Large intestine (tissue), 12 donors: ENCODE measurements at places on chromosomes 3 and 15.

DNA sequence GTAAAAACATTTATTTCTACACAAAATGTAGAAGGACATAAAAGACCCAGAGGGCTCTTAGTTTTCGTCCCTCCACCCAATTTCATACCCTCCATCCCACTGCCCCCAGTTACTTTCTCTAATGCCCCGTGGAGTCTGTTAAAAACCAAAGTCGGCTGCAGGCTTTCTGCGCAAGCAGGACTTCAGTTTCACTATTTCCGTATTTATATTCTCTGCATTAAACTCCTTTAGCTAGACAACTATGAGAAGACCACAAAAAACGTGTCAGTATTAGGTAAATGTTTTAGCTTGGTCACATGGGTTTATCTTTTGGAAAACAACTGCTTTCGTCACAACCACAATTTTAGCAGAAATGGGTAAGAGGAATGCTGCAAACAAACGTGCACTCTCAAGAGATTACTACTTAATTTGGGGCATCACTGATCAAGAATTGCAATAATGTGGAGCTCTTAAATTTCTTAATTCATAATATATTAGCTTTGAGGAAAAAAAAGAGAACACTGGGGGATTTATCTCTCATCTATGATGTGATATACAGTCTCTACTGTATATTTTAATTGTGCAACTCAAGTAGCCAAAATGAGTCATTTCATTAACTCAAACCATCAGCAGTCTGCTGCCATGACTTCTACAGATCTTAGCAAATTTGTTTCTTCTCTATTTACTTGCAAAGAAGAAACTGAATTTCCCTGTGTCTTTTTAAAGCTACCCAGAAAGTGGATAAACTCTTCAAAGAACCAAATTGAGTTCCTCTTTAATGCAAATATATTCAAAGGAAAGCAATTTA is 740 bp upstream of the NSMCE3 start:
- DNase-seq: no peak

DNA sequence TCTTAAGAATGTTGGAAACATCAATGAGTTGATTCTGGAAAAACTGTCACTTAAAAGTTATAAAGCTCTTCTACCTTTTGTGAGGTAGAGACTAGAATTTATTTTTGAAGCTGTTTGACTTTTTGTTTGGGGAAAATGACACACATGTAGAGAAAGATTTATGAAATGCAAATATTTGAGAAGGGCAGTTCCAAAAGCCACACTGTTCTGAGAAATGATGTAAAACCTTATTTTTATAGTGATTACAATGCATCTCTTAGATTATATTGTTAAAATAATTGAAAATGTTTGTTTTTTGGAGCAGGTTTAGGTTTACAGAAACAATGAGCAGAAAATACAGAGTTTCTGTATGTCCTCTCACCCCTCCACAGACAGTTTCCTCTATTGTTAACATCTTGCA is 116.1 kb upstream of the CMC1 start:
- no peak for DNase-seq

DNA sequence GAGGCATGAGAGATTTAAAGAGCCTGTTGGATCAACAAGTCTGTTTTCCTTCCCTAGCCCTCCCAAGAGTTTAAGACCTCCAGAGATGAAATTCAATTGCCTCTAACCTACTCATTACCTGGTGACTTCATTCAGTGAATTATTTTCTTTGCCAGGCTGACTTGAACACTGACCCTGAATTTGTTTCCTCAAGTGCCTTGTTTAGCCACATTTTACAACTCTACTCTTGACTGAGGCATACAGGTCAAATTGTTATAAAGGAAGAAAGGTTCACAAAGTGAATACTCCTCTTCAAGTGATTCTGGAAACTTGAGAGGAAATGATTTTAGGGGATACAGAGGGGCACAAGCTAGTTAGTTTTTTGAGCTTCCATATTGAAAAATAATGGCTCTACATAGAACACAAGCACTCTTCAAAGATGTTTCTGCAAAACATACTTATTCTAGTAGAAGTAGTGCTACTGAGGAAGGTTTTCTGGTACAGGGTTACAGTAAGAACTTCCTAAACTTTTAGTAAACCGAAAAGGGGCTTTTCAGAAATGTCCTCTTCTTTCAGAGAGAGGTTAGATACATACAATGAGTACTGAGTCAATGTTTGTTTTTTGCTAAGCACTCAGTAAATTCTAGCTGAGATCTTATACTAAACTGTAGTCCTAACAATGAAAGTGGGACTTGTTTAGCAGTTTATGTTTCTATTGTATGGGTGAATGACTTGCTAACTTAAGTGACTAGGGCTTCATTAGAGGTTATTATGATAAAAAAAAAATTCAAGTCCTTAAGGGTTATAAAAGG is 137.4 kb upstream of the SATB1 start:
- DNase-seq: no peak

DNA sequence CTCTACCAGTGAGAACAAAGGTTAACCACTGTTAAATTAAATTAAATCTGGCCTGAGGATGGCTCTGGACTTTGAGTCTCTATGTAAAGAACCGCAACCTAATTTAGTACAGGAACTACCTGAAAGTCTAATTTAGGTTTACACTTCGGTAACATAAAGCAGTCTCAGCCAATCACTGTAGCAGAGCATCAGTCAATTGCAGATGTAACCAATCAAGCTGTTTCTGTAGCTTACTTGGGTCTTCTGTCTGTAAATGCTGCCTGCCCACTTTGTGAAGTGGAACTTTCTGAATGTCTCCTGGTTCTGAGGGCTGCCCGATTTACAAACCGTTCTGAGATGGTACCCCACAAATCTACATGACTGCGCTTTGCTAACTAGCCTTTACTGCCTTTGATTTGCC is 39.1 kb upstream of the RASGRP1 start:
- no peak for DNase-seq

GRCh38 chr3:195698647-195699387 is 22.0 kb upstream of the MUC20 start:
- DNase-seq: peak; percentile 40

DNA sequence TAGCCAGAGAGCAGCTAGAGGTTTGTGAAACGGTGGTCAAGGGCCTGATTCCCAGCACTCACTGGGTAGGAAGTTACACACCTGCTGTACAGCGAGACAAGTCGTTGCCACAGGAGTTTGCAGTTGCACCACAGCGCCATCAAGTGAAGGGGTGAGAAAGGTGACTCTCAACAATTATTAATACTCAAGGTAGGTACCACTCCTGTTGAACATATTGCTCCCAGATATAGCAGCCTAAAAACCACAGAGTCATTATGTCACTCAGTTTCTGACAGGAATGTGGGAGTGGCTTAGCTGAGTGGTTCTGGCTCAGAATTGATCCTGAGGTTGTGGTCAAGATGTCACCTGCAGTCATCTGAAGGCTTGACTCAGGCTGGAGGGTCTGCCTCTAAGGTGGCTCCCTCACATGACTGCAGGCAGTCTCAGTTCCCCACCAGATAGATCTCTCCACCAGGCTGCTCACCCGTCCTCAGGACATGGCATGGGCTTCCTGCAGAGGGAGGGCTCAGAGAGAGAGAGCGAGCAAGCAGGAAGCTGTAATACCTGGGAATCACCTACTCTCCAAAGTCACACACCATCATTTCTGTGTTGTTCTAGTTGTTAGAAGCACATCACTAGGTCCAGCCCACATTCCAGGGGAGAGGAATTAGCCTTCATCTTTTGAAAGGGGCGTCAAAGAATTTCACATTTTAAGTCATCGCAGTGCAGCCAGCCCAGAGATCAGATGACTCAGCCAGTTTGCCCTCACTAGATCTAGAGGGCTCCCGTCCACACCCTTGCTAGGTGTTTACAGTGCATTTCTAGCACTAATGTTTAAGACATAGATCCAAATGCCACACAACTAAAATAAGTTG is 17.0 kb upstream of the ANO10 start:
- no peak for DNase-seq

- DNase-seq: no peak
These were observed 185.6 kb upstream of the MBNL1 start for GRCh38 chr3:152083135-152083534.

DNA sequence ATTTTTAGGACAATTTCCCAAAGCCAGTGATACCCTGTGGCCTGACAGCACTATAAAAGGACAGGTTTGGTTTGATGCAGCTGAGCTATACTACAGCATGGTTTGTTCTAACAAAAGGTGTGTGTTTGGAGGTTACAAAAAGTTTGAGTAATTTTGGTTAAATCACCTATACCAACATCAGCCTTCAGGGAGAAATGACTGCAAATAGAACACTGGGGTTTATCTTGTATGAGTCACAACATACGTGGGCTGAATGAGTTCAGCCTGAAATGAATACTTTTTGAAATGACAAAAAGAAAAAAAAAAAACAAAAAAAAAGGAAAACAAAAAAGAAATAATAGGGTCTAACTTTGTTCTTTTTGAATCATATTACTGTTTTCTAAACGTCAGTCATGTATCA is 345.7 kb downstream of the CNTN3 start:
- no peak for DNase-seq

GRCh38 chr15:50182219-50183013 is 420 bp downstream of the SLC27A2 start:
- peak; percentile 83 for DNase-seq

DNA sequence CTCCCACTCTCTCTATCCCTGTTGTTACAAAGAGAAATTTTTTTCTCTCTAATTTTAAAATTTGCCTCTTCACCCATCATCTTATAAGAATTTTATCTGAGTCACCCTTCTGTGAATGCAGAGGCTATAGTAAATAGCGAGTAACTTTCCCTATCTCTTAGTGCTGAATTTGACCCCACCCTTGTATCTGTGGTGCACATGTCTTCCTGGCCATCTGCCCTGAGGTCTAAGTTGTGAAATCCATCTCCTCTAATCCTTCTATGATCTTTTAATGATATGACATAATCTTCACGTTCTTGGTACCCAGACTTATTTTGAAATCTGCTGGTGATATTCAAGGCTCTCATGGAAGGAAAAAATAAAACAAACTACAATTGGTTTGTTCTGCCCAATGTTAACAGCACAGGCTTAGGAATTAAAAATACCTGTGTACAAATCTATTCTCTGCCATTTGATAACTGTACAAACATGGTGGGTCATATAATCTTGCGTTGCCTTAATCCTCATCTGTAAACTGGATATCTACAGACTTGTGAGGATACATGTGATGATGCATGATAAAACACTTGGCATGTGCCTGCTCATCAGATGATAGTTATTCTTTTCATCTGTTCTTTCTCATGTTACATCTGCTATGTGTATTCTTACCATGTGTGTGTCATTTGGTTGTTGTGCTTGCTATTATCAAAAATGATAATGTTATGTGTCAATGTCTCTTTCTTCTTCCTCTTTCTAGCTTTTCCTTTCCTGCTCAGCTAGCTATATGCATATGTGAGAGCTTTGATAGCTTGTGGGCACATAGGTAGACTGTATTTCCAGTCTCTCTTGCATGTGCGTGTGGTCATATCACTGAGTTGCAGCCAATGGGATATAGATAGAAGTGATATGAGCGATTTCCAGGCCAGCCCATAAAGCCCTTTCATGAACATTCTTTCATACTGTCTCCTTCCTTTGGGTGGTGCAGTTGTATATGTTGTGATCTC is 13.7 kb upstream of the CCR3 start:
- DNase-seq: no peak
